ENCODE measurements at places on chromosomes 6 and 20.
A peak's percentile ranks its signal among the peaks of the same experiment; 100 is the strongest.

DNA sequence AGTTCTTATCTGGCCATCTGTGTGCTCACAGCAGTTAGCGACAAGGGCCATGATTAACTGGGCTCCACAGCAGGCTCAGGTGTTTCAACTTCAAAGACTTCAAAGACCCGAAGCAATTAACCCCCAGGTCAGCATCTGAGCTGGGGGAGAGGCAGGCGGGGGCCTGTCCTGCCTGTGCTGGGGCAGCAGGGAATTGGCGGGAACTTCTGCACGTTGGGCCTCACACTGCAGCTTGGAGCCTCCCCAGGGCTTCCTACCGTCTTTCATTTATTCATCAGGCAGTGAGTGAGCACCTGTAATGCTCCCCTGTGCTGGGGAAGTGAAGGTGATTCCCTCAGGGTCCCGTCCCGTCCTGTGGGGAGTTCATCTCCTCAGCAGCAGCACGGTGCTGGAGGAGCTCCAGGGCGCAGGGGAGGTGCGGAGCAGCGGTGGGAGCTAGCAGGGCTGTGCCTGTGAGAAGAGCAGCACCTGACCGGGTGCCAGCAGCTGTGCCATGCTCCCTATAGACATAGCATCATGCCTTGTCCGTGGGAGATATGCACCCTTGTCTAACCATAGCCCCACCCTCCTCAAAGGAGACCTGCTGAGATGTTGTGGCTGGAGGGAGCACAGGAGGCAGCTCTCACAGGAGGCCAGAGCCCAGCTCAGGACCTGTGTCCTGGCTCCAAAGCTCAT lies 51.8 kb upstream of the FRMD1 start:
- DNase-seq = no peak

DNA sequence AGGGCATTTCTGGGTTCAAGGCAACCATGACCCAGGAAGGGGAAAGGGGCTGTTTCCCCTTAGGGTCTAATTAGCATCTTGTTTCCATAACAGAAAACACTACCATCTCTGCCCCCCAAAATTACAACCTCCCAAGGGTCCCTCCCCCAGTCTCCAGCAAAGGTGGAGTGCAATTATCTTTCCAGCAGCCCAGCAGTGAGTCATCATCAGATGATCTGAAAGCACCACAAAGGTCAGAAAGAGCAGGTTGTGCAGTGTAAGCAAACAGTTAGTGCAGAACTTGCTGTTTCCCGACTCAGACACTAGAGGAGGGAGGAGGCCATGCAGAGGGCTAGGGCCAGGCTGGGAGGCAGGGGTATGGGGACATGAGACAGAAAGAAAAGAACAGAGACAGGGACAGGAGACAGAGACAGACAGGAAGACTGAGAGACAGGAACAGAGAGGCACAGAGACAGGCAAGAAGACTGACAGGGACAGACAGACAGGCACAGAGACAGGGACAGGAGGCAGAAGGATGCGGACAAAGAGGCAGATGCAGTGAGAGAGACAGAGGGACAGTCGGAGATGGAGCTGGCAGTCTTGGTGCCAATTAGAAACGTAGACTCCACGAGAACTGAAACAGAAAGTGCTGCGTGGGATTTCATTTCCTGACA lies 62.5 kb downstream of the PYGB start:
- peak; percentile 31 for DNase-seq

DNA sequence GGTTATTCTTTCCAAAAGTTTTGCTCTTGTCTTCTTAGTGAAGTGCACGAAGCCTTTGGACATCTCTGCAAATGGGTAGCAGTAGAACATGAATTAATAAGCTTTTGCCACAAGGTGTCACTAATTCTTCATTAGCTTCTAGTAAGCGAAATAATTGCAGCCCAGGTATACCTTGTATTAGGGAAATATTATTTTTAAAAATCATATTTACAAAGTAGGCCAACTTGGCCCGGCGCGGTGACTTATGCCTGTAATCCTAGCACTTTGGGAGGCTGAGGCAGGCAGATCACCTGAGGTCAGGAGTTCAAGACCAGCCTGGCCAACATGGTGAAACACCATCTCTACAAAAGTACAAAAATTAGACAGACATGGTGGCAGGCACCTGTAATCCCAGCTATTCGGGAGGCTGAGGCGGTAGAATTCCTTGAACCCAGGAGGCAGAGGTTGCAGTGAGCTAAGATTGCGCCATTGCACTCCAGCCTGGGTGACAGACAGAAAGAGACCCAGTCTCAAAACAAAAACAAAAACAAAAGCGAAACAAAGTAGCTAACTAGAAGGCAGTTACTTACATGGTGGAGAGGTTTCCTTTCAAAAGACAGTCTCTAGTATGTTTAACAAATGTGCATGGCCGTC lies 8.8 kb upstream of the RSPH3 start:
- peak; percentile 60 for DNase-seq

DNA sequence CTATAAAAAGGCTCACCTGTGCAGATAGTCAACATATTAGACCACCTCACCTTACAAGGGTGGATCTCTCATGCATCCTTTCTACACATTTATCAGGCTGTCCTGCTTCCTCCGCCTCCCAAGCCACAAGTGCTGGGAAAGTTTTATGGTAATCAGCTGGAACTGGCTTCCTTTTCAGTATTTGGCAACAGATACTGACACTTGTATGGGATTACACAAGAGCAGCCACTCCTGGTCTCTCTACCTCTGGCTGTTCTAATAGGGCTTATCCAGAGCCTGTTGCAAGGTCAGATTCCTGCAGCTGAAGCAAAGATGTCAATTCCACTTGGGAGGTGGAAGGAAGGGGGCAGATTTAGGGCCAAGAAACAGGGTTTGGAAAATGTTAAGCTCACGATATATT lies 503 bp upstream of the GPLD1 start:
- no peak for DNase-seq

- DNase-seq = no peak
Observed at GRCh38 chr6:20606831-20607230, 72.6 kb downstream of the CDKAL1 start.

DNA sequence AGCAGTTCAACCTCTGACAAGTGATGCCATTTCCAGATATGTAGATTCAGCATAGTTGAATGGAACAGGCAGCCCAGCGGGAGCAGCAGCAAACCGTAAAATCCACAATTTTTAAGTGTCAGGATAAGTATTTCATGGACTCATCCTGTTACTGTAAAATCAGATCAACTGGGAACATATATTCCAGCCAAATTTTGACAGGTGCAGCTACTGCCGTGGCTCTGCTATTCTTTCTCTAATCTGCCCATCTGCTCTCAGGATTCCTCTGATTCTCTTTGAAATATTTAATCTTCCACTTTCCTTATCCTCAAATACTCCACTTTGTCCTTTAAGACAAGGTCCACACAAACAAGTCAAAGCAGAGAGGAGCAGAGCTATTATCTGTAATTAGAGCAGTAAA lies 245.4 kb upstream of the ASCC3 start:
- DNase-seq = no peak

DNA sequence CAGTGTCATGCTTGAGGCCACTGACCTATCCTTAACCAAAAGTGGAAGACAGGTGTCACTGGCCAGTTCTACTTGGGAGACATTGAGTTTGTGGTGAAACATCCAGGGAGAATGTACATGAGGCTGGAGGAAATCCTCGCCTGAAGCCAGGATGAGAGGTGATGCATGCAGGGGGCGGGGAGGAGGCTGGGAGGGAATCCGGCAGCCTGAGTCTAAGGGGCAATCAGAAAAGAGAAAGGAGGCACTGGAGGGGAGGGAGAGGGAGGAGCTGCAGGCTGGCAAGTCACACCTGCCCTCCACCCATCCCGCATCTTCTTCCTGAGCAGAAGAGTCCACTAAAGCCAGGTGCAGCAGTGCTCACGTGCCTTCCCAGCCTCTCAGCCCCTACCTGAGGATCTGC lies 14.9 kb upstream of the DDO start:
- no peak for DNase-seq

DNA sequence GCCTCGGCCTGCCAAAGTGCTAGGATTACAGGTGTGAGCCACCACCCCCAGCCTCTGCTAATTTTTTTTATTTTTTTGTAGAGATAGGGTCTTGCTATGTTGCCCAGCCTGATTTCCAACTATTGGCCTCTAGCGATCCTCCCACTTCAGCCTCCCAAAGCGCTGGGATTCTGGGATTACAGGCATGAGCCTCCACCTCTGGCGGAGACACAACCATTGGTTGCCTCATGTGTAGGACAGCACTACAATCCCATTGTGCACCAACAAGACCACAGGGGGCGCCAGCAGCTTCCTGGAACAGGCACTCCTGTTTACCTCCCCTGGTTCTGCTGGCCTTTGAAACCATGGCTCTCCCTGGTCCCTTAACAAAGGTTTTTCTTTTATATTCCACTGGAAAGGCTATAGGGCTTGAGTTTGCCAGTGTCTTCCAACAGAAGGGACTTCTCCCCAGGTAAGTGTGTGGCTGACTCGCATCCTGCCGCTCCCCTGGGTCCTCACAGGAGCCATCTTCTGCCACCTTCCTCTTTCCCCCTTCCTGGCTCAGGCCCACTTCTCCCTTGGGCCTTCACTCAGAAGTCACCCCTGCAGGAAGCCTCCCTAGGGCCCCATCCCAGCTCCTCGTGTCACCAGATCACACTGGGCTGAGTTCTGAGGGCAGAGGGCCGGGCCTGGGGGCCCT lies 39.2 kb upstream of the TLDC2 start:
- DNase-seq = peak; percentile 73

GRCh38 chr20:61369731-61370520 lies 117.9 kb downstream of the CDH4 start:
- DNase-seq = no peak

DNA sequence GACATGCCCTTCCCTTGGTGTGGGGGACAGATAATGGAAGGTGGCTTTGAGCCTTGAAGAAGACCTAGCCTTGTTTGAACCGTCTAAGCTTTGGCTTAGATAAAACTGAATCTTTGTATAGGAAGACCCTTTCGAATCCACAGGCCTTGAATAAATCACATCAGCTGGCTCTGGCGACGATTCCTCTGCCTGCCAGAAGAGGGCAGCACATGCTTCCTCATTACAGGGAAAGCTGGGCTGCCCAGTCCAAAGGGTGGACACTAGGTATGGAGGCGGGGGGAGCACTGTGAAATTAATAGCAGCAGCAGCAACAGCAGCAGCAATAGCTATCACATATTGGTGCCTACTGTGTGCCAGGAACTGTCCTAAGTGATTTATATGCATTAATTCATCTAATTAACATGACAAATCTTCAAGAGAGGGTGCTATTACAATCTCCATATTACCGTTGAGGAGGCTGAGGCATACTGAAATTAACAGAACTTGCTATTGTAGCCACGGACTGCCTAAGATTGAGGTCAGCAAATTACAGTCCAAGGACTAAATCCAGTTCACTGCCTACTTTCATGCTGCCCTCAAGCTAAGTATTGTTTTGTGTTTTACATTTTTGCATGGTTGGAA lies 85.1 kb downstream of the CLIC5 start:
- DNase-seq = peak; percentile 14

GRCh38 chr6:106667022-106667402 lies 37.6 kb downstream of the QRSL1 start:
- DNase-seq = no peak

GRCh38 chr6:167027772-167028171 lies 28.6 kb downstream of the CEP43 start:
- DNase-seq = no peak

- no peak for DNase-seq
Observed at GRCh38 chr6:167472880-167473279, 148.0 kb downstream of the TTLL2 start.

DNA sequence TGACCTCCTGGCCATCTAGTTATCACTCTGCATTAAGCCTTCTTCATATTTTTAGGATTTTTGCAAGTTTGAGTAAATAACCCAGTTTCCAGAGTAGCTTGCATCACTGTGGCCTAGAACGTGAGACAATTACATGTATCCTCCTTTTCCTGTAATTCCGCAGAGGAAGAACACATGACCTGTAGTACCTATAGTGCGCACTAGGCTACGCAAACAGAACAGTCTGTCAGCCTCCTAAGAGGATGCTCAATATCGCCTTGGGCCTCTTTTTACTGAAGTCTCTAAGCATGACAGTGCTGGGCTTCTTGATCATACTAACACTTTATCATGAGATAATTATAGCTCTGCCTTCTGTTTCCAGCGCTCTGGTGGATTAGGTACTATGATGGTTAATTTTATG lies 20.2 kb upstream of the NR2E1 start:
- no peak for DNase-seq

GRCh38 chr20:35018590-35019371 lies 63.1 kb downstream of the MYH7B start:
- no peak for DNase-seq
